ENCODE measurements at places on chromosomes 5 and 9. TPM values are rescaled to one million over a fixed set of nuclear protein-coding genes. Genes with fewer than 3 reads are reported as not detected.

The FCHO2 gene
- 20.1 TPM for total RNA-seq

DNA sequence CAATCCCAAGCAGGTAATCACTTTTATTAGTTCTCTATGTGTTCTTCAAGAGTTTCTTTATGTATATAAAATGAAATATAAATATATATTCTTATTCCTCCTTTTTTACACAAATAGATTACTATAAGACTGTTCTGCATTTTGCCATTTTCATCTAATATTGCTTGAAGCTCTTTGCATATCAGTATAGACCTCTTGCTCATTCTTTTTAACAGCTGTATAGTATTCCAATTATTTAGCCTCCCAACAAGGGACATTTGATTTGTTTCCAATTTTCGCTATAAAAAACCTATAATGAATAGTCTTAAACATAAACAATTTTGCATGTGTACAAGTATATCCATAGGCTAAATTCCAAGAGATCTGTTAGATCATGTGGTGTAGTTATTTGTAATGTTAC, 25.2 kb downstream of the CETN3 start:
- no peak for DNase-seq

- no peak for DNase-seq
Measured at GRCh38 chr9:97524424-97524823, 23.0 kb downstream of the TMOD1 start.

DNA sequence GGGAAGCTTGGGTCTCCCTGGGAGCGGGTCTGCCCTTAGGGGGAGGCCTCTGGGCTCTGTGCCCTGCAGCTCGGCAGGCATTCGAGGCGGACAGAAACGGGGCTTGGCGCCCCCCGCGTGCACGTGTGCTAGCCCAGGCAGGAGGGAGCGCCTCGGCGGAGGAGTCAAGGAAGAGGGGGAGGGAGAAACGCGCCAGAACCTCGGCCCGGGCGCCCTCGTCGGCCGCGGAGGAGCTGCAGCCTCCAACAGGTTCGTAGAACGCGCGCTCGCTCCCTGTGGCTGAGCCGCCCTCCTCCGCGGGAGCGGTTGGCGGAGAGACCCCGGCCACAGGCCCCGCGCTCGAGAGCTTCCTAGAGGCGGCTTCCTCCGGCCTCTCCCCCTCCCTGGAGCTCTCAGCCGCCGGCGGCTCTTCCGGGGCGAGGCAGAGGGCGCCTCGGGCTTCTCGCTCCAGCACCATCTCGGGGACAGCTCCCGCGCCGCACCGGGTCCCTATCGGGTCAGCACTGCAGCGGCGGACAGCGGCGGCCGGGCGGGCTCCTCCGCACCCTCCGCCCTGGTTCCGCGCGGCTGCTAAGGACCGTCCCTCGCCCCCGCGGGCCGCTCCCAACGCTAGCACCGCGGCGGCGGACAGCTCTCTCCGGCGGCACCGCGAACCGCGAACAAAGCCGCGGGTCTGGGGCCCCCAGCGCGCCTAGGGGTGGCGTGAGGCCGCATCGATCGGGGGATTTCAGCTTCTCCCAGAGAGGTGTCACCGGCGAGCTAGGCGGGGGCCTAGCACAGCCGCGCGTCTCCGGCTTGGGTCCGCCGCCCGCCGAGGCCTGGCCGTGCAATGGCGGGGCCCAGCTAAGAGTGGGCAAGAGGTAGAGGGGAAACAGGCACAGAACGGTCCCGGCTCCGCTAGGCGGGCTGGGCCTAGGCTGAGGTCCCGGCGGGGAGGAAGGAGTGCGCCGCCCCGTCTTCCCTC, 74.6 kb upstream of the CPLX2 start:
- DNase-seq, result peak; percentile 90

DNA sequence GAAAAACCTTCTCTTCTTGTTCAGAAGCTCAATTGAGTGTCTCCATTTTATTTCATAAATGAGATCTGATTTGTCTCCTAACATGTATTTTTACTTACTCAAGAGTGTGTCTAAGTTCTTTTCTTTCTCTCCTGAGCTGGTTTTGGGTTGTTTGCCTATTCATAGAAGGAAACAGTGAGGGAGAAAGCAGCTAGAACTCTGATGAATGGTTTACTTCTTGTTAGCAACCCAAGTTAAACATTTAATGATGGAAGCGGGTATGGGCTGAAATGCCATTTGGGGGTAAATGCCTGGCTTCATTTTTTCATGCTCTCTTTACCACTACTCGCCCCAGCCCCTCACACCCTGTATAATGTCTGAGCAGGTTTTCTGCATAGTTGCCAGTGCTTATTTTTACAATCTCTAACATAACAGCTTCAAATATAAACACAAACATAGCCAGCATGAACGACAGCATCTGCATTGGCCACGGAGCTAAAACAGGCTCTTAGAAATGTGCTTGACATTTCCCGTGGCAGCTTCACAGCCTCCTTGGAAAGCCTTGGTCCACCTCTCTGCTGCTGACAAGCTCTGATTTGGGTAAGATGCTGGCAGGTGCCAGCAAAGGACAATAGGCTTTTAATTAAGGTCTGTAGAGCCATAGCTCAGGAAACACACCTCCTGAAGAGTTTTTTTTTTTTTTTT, 321.1 kb downstream of the ARHGEF28 start:
- DNase-seq, result no peak

DNA sequence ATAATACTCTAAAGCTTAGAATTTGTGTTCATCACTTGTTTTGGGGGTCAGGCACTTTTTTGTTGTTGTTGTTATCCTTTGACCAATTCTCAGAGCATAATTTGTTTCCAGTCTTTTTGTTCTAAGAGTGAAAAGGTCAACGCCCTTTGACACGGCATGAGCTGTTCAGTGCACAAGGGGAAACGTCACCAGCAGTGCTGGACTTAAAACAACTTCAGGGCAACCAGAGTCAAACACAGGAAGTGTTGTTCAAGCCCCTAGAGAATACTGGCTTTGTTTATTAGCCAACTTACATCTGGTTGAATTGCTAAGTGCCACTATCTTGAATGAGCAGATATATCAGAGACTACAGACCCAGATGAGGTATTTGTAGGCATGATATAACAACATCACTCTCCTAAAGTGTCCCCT, 368.9 kb downstream of the TMEM161B start:
- DNase-seq, result peak; percentile 36

Data from left ventricle myocardium superior (tissue), 1 donor.